ENCODE measurements at places on chromosomes 12 and 14.

DNA sequence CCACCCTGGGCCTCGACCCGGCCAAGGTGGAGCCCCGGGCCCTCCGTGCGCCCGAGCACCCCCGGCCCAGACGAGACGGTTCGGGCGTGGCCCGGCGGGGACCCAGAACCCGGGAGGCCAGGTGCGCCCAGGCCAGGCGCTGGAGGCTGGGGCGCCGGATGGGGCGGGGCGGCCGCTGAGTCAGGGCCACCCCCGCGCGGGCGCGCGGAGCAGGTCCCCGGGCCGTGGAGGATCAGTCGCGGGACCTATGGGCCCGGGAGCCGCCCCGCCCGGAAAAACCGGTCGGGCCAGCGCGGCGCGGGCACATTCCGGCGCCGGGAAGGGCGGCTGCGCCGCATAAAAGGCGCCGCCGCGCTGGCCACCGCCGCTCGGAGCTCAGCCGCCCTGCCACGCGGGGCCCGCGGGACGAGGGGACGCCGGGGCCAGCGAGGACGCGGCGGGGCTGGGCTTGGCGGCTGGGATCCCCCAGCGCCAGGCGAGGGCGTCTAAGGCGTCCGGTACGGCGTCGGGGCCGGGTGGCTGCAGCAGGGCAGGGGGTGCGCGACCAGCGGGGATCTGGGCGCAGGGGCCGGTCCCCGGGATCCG is 21.5 kb upstream of the KIF26A start:
- DNase-seq: peak; percentile 28

DNA sequence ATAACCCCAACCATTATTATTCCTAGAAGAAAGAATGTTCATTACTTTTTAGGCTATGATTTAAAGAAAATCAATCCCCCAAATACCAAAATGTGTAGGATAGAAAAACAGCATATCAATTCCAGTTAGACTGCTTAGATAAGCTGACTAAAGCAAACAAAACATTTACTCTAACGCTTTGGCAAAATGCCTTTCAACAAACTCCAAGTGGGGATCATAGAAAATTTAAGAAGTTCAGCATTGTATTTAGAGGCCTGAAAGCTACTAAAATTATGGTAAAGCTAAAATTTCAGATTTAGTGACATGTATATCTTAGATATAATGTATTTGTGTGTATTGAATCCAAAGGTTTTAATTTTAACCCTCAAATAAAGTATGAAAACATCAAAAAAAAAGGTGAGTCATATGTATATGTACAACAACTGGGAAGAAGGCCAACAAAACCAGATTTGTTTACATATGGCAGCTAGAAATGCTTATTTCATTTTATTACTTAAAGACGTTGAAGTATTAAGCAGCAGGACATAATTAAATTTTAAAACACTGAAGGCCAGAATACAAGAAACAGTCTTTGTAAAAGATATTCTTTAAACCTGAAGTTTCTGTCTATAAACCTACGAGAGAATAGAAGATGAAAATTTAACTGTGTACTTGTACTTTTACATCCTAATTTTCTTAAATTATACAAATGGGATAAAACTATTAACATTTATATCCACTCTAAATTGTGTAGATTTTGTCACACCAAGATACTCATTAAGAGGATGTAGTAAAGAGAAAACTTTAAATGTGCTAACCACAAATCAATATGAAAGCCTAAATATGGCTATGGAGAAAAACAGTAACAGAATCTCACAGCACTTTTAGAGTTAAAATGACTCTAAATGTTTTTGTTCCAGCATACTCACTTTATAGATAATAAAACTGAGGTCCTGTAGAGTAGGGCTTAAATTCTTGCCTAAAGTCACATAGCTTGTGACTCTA is 71.4 kb downstream of the SLC41A2 start:
- no peak for DNase-seq

DNA sequence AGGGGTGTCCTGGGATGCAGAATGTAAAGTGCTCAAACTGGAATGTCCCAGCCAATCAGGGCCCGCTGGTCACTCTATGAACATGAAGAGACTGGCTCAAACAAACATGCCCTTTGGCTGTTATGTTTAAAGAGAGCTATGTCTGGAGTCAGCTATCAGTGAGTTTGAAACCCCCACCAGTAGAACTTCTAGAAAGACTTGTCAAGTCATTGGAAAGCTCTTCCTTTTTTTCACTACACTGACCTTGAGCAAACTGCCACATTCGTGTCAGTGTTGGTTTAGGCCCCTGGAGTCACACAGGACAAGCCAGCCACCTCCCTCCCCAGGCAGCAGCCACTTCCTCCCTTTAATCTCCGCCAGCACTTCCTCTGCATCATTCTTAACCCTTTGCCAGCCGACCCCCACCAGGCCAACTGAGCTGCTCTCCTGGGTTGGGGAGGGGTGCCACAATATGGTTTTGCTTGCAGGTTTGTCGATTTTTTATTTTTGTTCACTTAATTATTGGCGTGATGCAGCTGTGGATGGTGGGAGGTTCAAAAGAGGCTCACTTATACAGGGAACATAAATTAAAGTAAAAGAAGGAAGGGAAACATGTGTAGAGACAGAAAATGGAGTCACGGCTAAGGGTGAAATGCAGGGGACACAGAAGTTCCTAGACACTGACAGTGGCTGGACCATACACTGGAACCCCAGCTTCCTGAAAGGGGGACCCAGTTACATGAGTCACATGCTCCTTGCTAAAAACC is 25.3 kb downstream of the CMKLR1 start:
- peak; percentile 12 for DNase-seq

DNA sequence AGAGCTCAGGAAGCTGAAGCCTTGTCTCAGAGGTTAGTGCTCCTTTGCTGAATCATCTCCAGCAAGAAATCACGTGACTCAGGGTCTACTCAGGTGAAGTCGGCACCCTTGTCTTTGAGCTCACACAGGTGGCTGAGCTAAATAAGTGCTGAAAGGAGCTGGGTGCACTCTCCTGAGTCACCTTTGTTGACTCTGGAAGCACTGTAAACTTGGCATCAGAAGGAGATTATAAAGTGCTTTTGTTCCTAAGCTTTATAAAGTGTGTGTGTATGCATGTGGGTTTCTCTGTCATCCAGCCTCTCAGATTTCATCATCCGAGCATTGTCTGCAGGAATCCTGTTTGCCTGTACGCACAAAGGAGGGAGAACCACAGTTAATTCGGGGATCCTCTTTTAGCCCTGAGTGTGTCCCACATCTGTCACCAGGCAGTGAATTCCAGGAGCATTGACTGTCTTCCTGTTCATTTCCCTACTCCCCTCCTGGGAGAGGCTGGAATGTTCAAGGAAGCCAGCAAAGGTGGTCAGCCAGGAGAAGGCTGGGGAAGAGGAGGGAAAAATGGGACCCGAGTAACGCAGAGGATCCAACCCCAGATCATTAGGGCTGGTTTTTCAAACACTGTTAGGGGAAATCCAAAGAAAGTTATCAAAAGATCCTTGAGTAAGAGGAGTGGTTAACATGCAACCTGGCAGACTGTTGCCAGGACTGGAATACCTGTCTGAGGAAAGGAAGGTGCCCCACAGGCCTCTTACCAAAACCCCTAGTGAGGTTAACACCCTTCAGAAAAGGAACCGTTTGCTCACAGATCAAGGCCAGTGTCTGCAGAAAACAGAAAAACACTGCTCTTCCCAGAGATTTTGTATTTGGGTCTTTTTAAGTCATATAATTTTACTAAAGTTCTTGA is 157.5 kb upstream of the HIF1A start:
- DNase-seq: peak; percentile 43

GRCh38 chr12:56721216-56721615 is 3.9 kb downstream of the NACA start:
- no peak for DNase-seq

- DNase-seq: no peak
Measured at GRCh38 chr14:68894123-68894522, 85.0 kb downstream of the ACTN1 start.

DNA sequence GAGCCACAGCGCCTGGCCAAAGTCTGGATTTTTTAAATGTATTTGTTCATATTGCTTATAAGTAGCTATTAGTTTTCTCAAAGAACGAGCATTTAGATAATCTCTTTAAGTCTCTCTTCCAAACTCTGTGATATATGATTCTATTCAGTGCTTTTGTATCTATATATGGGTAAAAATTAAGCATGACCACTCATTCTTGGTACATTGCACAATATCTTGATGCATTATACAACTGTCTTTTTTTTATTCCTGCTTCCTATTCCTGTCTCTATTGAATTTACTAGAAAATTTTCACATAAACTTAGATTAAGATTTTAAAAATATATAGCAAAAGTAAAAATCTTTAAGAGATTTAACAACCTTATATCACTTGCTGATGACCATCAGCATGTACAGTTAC is 29.1 kb downstream of the SOCS2 start:
- DNase-seq: no peak

GRCh38 chr12:89984846-89985245 is 276.2 kb upstream of the ATP2B1 start:
- no peak for DNase-seq

- DNase-seq: no peak
Measured at GRCh38 chr12:18907127-18907526, 169.2 kb downstream of the CAPZA3 start.

GRCh38 chr12:69401940-69402339 is 42.4 kb downstream of the YEATS4 start:
- DNase-seq: no peak

GRCh38 chr12:113064395-113065125 is 8.0 kb downstream of the DTX1 start:
- no peak for DNase-seq

GRCh38 chr12:3179731-3180130 is 102.6 kb downstream of the TSPAN9 start:
- DNase-seq: no peak

DNA sequence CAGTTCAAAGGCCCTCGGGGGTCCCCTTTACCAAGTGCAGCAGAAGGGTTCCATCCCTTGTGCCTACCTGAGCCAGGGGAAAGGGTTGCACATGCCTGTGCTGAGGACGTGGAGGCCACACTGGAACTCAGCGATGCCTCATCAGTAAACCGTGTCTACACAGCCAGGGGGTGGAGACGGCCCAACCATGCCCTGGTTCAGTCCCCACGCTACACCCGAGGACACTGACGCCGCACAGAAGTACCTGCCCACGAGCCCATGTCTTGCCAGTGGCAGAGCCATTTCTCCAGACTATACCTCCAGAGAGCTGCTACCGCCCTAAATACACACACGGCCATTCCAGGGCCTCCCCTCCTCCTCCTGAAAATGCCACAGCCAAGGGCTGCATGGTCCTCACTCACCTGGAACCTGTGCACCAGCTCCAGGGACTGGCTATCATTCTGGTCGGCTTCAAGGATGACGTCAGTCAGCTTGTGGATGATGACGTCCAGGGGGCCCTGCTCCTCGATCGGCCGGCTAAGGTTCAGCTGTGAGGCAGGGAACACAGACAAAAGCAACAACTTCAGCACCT is 93.4 kb downstream of the CHGA start:
- DNase-seq: no peak

DNA sequence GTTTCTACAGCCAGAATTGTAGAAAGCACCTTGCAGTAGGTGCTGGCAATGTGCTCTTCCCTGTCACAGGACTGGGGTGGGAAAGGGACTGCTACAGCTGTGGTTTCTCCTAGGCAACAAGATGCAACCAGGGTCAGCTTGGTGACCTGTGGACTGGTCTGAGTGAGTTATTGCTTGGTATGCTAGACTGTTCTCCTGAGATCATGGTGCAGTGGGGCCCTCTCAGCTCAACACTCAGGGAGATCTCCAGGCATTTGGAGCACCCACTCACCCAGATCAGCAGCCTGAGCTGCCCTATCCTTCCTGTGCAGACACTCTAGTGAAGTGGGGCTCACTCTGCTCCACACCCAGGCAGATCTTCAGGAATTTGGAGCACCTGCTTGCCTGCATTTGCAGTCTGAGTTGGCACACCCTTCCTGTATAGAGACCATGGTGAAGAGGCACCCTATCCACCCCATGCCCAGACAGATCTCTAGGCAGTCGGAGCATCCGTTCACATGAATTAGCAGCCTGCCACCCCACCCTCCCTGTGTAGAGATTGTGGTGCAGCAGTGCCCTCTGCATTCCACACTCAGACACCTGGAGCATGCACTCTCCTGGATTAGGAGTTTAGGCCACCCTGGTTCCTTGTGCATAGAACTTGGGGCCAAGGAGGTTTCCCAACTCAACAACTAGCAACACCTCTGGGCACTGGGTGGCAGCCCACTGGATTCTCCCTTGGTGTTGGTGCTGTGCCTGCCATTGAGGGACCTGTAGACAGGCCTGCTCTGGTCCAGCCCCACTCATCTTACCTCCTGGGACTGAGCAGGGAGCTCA is 3.8 kb upstream of the FAM186B start:
- DNase-seq: no peak

DNA sequence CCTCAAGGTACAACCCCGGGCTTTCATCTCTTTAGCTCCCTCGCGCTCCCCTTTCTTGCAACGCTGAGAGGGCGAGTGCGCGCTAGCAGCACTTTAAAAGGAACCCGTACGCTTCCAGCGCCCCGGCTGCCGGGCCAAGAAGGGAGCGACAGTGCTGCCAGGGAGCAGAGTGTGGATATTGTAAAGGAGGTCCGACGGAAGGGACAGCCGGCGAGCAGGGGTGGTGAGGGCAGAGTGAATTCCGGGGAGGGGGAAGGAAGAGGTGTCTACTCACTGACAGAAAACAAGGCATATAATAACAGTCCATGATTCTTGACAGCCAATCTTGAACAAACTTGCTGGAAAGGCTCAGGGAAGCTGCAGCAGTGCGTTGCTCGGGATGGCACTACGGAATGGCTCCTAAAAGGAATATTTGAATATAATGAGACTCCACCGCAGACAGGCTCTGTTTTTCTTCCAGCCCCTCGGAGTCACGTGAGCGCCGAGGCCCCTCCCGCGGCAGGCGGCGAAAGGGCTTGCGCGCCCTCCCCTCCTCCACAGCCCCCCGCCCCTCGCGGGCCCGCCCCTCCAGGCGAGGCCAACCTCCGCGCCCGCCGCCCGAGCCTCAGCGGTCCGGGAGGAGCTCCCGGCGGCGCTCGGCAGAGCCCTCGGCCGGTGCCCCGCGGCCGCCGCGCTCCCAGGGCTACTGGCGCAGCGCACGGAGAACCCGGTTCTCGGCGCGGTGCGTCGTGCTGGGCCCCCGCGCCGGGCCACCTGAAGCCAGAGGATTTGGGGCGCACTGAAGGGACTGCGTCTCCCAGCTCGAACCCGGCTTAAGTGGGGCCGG is 3.4 kb downstream of the BMP4 start:
- peak; percentile 22 for DNase-seq

- DNase-seq: no peak
Measured at GRCh38 chr12:22670762-22671161, 45.8 kb downstream of the ETNK1 start.

GRCh38 chr12:116492703-116493324 is 66.4 kb upstream of the MAP1LC3B2 start:
- no peak for DNase-seq

Data from activated naive CD4-positive, alpha-beta T cell treated with Interleukin-2 at 50 U/mL for 16 hours (primary cell).